Tibial nerve (tissue), 4 donors: ENCODE measurements at places on chromosomes 2 and 18. TPM values are rescaled to one million over a fixed set of nuclear protein-coding genes. Genes with fewer than 3 reads are reported as not detected.

- no peak for DNase-seq
Observed at GRCh38 chr2:40030456-40030975, 251.5 kb upstream of the THUMPD2 start.

DNA sequence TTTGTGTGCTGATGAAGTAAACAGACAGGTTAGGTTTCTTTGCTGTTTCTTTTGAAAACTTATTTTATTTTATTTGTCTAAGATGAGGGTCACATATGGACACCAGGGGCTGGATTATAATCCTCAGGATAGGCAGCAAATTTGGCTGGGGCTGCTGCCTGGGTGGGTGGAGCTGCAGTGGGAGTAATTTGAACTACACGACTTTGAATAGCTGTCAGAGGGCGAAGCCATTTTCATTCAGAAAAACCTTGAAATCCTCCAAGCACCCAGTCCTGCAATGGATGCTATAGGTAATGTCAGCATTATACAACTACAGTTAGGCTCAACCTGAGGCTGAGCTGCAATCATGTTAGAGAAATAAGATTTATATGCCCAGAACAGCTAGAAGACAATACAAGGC, 16.6 kb downstream of the SETBP1 start:
- DNase-seq, result no peak

GRCh38 chr18:8947566-8947965, 154.9 kb upstream of the NDUFV2 start:
- no peak for DNase-seq

- no peak for DNase-seq
Observed at GRCh38 chr18:77422974-77423867, 173.6 kb downstream of the GALR1 start.

DNA sequence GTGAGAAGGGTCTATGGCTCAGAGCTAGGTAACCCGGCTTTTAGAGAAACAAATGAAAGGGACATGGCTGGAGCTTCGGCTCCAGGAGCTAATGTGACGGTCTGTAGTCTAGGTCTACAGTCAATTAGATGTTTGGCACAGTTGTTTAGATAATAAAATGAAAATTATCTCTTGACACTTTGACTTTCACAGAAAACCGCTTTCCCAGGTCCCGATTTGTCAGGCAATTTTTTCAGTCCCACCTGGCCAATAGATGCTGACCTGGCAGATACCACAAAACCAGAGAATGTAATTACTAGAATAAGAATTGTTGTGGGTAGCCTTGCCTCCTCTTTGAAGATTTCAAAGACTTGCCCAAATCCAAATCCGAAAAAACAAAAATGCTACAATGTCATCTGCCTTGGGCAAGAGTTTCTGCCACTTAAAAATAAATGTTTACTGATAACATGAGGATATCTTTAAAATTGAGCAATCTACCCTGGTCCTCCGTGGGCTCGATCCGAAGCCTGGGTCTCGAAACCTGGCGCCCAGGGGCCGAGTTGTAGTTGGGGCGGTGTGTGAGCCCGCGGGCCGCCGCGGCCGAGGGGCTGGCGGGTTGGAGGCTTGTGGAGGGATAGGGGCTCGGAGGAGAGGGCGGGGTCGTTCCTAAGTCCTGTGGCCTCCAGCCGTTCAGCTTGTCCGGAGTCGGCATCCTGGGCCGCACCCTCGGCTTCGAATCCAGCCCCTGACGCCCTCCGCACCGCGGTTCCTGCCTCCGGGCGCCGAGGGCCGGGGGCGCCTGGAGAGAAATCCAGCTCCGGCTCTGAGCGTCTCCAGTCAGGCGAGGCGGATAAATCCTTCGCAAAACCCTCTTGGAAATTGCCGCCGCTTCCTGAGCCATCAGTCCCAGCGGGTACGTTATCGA, 2.3 kb downstream of the EMX1 start:
- DNase-seq, result no peak

DNA sequence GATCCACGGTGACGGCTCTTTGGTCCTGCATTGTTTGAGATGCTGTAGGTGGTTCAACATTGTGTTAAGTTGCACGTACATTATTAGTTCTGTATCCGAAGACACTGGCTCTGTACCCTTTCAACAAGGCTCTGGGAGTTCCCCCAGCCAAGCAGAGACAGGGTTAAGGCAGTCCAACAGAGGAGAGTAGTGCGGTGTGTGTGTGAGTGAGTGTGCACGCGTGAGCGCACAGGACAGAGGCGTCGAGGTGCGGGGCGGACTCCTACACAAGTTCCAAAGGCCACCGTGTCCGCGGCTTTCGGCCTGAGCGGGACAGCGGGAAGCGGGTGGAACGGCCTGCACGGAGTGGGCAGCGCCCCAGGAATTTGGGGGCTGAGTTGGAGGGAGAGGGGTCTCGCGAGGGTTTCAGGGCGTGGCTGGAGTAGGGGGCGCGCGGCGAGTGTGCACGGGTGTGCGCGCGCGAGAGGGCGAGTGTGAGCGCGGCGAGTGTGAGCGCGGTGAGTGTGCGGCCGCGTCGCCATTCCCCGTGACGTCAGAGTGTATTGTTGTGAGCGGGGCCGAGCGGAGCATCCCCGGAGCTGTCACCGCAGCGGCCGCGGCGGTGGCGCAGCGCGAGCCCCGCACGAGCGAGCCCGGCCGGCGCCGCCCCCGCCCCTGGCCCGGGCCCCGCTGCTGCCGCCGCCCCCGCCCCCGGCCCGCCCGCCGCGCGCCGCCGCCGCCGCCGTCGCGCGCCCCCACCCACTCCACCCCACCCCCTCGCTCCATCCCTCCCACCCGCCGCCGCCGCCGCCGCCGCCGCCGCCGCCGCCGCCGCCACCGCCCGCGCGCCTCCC, at the start of gene ASXL3:
ASXL3 (plus strand) TSS at position 535 of the 833 bp plus-strand sequence. CDS start 413 bp downstream, outside the sequence.
- peak; percentile 23 for DNase-seq

DNA sequence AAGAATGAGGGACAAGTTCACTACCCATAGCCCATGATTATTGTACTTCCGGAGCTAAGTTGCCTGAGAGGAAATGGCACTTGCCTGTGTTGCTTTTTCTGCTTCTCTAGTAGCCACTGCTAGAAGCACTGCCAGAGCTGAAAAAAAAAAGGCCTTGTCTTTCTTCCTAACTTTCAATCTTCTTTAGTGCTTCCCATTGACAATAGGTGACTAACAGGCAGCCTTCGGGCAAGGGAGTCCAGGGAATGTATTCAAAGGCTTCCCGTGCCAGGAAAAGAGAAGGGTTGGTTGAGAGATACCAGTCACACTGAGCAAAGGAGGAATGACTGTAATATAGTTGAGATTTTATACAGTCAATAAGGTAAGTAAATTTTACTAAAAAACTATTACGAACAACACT, 242.0 kb downstream of the CALCRL start:
- no peak for DNase-seq

- DNase-seq, result no peak
Observed at GRCh38 chr2:223815186-223815883, 22.0 kb downstream of the AP1S3 start.

- no peak for DNase-seq
Observed at GRCh38 chr2:37609782-37610181, 61.7 kb downstream of the CDC42EP3 start.

GRCh38 chr2:226799976-226800940, 638 bp upstream of the IRS1 start:
- no peak for DNase-seq

DNA sequence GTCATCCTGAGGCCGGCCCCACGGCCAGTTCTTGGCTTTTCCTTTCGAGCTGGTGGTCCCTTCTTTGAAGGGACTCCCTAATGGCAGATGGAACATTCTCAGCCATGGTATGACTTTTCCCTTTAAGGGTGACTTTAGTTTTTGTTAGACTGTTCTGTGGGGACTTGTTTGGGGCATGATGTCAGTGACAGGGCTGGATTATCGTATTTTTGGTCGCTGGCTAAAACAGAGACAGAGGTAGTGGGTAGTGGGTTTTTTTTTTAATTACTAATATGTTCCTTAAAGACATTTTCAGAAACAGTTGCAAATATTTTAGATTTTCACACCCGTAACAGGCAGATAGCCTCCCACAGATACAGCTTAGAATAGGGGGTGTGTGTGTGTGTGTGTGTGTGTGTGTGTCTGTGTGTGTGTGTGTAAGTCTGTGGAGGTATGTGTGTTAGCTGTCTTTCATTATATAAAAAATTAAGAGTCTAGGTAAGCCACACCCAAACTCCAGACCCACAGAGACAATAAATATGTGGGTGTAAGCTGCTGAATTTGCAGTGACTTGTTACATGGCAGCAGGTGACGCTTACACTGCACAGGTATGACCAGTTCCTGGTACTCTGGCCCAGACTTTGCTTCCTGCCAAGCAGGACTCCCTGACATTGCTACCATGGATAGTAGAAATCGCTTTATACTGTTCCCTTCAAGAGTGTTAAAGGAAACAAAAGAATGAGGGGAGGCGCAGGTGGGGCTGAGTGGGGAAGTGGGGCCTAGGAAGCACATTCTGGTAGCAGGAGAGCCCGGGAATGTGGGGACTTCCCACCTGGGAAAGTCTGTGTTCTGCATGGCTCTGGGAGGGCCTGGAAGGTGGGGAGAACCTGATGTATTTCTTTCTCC, 20.9 kb downstream of the NCK2 start:
- no peak for DNase-seq

- DNase-seq, result no peak
Observed at GRCh38 chr2:34602262-34602661, 1003.2 kb upstream of the FAM98A start.

DNA sequence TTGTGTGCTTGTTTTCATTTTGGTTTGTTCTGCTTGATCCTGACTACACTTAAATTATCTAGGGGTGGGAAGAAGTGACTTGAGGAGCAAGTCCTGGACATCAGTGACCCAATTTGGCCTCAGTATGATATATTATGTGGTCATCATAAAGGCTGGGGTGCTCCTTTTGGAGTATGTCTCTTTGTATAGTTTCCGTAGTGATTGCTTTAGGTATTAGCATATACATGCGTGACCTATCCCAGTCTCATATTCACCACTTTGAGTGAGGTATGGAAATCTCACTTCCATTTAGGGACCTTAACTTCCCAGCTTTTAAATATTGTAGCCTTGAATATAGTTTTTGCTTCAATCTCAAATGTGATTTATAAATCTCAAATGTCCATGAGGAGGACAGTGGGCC, 241.0 kb downstream of the PTGR3 start:
- DNase-seq, result no peak

- peak; percentile 44 for DNase-seq
Observed at GRCh38 chr18:35386600-35387100, 9.5 kb upstream of the ZNF396 start.

DNA sequence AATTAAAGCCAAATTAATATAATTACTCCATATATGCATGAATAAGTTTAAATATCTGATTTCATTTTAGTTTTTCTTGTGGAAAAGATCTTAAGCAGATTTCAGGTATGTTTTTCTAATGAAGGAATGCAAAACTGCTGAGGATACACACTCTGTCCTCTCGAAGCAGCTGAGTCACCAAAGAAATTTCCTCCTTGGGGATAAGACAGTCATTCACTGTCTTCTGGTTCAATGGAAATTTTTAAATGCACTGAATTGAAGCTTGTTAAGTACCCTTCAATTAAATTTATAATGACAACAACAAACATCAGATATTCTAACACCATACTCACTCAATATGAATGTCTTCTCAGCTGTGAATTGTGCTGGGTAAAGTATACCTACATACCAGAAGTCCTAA, 101.5 kb upstream of the DNER start:
- DNase-seq, result no peak

GRCh38 chr18:53458268-53458667, 766.2 kb downstream of the MBD2 start:
- DNase-seq, result no peak

GRCh38 chr2:85503168-85503850, 35.7 kb upstream of the MAT2A start:
- DNase-seq, result no peak

- no peak for DNase-seq
Observed at GRCh38 chr2:122009561-122009960, 254.1 kb downstream of the TSN start.

DNA sequence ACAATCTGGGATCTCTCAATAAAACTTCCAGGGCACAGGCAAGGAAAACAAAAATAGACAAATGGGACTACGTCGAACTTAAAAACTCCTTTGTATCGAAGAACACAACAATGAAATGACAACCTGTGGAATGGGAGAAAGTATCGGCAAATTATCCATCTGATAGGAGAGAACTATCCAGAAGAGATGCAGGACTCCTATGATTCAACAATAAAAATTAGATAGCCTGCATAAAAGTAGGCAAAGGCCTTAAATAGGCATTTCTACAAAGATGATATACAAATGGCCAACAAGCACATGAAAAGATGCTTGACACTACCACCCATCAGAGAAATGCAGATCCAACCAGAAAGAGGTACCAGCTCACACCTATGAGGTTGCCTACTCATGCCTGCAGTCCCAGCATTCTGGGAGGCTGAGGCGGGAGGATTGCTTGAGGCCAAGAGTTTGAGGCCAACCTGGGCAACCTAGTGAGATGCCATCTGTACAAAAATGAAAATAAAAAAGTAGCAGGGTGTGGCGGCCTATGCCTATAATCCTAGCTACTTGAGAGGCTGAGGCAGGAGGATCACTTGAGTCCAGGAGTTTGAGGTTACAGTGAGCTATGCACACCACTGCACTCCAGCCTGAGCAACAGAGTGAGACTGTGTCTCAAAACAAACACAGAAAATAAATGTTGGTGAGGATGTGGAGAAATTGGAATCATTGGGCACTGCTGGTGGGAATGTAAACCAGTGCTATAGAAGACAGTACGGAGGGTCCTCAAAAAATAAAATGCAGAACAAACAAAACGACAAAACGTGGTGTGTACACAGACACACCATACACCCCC, 21.6 kb downstream of the TWIST2 start:
- DNase-seq, result no peak

GRCh38 chr2:172089005-172089504, 3.7 kb downstream of the DLX1 start:
- DNase-seq, result no peak

DNA sequence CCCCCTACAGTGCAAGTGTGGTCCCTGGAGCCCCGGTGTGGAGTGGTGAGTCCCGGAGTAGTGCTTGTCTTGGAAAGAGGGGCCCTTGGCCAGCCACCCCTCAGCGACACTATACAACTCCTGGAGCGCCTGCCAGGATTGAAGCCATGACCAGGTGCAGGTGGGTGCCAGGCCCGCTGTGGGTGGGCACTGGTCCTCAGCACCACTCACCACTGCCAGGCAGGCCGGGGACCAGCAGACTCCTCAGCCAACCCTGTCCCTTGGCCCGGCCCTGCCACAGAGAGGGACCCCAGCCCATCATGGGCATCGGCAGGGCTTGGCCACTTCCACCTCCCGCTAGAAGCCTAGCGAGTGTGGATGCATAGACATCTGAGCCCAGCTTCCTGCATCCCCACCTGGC, 42.2 kb downstream of the STK25 start:
- DNase-seq, result no peak

GRCh38 chr2:215920244-215921100, 92.9 kb downstream of the MREG start:
- peak; percentile 79 for DNase-seq

DQX1 gene
- total RNA-seq, result 6.9 TPM

OSR1 gene
- total RNA-seq, result 22.7 TPM

CDCA7 gene
- total RNA-seq, result 1.3 TPM

MEP1B gene
- total RNA-seq, result not detected

CXCR4 gene
- total RNA-seq, result 21.3 TPM

SNTG2 gene
- total RNA-seq, result 21.8 TPM

IL18RAP gene
- 1.5 TPM for total RNA-seq

REG1B gene
- 9.0 TPM for total RNA-seq

SCYGR4 gene
- not detected for total RNA-seq

SULT1C4 gene
- 3.7 TPM for total RNA-seq

ST6GAL2 gene
- not detected for total RNA-seq

NOL4 gene
- total RNA-seq, result not detected

NTSR2 gene
- total RNA-seq, result 0.87 TPM

TLX2 gene
- total RNA-seq, result not detected

SERPINB10 gene
- not detected for total RNA-seq

ANXA4 gene
- 69.0 TPM for total RNA-seq
